ENCODE measurements at places on chromosomes 2 and 18.
A peak's percentile ranks its signal among the peaks of the same experiment; 100 is the strongest.

GRCh38 chr2:37705191-37705590 lies 33.7 kb upstream of the CDC42EP3 start:
- DNase-seq = no peak

- DNase-seq = no peak
Observed at GRCh38 chr2:239156516-239157265, 244.1 kb downstream of the HDAC4 start.

DNA sequence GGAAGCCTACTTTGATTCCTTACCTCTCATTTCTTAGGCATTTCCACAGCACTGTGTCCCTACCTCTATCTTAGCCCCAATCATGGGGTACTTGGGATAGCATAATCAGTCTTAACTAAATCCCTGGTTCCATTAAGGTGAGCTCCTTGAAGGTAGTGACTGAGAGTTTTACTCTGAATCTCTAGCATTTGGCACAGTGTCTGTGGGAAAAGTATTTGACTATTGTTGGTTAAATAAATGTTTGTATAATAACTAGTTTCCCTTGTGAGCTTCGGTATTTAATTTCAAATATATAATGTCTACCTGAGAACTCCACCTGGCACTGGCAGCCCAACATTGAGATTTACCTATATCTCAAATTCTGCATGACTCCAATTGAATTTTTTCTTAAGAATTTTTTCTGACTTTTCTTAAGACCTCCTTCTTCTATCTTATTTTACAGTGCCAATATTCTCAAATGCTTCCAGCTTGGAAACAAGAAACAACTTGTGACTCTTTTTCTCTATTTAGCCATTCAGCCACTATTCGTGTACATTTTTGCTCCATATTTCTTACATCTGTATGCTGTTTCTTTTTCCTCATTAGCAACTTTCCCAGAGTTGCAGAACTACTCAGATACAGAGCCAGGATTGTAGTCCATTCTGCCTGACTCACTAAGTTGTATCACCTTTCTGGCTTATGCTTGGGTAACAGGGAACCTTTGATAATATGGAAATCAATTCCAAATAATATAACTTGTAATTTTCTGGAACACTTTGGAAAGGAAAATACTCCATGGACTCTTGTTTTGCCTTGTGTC lies 214.0 kb upstream of the NT5C1B start:
- DNase-seq = no peak

- DNase-seq = no peak
Observed at GRCh38 chr2:128746356-128746755, 427.7 kb upstream of the HS6ST1 start.

- no peak for DNase-seq
Observed at GRCh38 chr2:199862788-199863187, 11.8 kb upstream of the FTCDNL1 start.

DNA sequence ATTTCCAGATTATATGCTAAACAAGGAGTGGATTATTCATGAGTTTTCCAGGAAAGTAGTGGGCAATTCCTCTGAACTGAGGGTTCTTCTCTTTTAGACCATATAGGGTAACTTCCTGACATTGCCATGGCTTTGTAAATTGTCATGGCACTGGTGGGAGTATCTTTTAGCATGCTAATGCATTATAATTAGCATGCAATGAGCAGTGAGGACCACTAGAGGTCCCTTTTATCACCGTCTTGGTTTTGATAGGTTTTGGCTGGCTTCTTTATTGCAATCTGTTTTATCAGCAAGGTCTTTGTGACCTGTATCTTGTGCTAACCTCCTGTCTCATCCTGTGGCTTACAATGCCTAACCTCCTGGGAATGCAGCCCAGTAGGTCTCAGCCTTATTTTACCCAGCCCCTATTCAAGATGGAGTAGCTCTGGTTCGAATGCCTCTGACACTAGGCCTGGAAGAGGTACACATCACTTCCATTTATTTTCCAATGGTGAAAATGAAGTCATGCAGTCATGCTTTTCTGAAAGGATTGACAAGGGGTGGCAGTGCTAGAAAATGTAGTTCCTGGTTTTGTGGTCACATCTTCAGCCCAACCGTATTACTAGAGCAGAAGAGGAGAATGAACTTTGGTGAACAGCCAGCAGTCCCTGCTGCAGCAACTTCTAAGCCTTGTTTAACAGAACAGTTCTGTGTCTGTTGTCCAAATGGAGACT lies 26.6 kb upstream of the ITGA4 start:
- DNase-seq = no peak

DNA sequence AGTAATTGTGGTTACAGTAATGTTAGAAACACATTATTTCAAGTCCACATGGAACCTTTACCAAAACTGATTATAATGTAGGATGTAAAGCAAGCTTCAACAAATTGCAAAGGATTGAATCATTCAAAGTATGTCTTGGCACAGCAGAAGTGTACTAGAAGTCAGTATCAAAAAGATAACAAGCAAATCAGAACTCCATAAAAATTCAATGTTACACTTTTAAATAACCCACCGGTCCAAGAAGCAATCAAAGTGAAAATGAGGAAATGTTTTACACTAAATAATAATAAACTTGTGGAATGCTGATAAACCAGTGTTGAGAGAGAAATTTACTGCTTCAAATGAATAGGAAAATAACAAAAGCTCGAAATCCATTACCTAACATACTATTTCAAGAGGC lies 47.7 kb downstream of the TTC21B start:
- no peak for DNase-seq

- no peak for DNase-seq
Observed at GRCh38 chr2:2621855-2622254, 290.8 kb upstream of the MYT1L start.

DNA sequence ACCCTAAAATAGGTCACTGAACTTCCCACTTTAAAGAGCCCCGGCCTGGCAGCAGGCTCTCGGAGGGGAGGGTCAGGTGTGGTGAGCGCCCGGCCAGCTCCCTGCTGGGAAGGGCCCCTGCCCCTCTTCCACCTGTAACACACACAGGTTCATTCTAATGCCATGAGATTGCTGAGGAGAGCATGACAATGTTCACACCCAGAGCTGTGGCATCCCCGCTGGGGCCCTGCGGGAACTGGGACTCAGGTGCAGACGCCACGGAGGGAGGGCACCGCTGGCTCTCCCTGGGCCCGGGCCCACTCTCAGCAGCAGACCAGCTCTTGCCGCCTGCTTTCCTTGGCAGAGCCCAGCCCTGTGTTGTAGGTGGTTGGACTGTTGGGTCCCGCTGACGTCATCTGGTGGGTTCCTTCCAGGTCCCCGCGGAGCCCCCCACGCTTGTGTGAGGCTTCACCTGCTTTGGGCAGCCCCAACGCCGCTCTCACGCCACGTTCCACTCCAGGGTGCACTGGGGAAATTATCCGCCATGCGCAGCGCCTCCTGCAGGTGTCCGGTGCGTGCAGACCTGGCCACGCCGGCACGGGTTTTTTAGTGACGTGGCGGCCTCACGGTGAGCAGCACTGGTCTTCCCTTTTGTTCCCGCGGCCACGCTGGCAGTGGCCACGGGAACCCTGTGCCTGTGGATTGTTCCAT lies 50.4 kb upstream of the KCNG2 start:
- no peak for DNase-seq

- no peak for DNase-seq
Observed at GRCh38 chr2:11578986-11579774, 45.3 kb downstream of the GREB1 start.

- no peak for DNase-seq
Observed at GRCh38 chr18:78621141-78621755, 358.4 kb upstream of the SALL3 start.

GRCh38 chr2:69083235-69083748 lies 70.3 kb downstream of the ANTXR1 start:
- DNase-seq = no peak

GRCh38 chr2:238947920-238948710 lies 100.2 kb downstream of the TWIST2 start:
- peak; percentile 39 for DNase-seq

DNA sequence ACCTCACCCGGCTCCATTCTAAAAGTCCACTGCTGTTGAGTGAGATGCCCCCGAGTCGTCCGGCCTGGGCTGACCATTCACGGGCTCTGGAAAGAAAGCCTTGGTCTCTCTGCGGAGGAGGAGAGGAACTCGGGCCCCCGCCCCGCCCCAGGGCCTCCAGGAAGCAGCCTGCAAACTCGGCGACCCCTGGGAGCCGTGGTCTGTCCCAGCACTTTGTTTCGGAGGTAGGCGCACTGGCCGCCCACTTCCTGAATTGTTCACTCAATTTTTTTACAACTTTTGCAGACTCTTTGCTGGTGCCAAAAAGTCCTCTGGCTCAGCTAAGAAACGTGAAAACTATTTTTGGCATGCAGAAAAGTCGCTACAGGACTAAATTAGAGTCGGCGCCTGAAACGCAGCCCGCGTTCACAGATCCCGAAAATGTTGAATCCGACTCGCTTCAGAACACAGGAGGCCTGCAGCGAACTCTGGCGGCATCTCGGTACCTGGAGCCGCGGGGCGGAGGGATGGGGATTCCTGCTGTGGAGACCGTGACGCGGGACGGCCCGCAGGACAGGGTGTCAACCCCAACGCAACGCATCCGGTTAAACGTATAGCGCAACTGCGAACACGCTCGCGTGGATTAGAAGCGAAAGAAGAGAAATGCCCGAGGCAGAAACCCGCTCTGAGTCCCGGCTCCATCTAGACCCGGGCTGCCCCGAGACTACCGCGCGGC lies 1.5 kb downstream of the PXDN start:
- peak; percentile 92 for DNase-seq

- no peak for DNase-seq
Observed at GRCh38 chr2:55090702-55091101, 40.5 kb upstream of the RTN4 start.

GRCh38 chr2:42128721-42129486 lies 40.2 kb upstream of the EML4 start:
- peak; percentile 90 for DNase-seq

DNA sequence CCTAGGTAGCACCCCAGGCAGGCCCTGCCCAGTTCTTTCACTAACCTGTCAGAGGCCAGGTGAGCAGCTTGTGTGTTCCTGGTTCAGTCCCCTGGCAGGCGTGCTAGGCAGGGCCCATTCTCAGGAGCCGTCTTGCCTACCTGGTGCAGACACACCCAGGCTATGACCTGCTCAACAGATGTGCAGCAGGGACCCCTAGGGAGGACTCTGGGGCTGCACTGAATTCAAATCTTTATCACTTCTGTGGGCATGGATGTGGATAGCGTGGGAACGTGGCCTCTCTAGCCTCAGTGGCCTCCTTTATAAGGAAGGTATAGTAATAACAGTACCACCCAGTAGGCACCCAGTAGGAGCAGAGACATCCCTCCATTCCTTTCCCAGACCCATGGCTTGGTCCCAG lies 48.4 kb downstream of the PLEKHB2 start:
- DNase-seq = no peak

- DNase-seq = no peak
Observed at GRCh38 chr2:57554348-57554747, 492.3 kb upstream of the VRK2 start.

GRCh38 chr2:12008425-12009061 lies 262.1 kb downstream of the LPIN1 start:
- no peak for DNase-seq

GRCh38 chr2:232013701-232014353 lies 52.3 kb downstream of the DIS3L2 start:
- DNase-seq = peak; percentile 94

GRCh38 chr2:20249170-20249569 lies 24.2 kb upstream of the SDC1 start:
- DNase-seq = no peak

DNA sequence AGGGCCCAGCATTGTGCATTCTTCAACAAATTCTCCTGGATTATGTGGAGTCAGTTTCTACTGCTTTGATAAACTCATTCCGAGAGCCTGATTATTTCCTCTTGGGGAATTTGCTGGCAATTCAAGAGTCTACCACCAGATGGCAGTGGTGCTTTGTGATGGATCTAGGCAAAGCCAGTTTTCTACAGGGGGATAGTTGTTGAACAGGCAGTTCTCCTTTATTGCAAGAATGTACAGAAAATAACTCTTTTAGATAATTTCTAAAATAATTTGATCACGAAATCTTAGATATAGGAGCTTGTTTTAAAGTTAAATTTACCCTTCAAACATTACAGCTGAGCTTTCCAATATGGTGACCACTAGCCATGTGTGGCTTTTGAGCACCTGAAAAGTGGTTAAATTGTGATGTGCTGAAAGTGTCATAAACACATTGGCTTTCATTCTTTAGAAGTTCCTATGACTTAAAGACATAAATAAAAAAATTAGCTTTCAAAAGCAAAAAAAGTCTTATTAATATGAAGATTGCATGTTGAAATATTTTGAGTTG lies 66.7 kb upstream of the HAAO start:
- peak; percentile 69 for DNase-seq

DNA sequence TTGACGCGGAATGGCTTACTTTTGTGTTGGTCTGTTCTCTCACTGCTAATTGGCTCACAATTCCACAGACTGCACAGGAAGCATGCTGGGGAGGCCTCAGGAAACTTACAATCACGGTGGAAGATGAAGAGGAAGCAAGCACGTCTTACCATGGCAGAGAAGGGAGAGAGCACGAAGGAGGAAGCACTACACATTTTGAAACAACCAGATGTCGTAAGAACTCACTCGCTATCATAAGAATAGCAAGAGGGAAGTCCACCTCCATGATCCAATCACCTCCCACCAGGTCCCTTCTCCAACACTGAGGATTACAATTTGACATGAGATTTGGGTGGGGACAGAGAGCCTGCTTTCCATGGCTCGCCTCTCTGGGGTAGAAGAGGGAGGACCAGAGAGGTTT lies 106.2 kb downstream of the KCNF1 start:
- no peak for DNase-seq

Data from fibroblast of skin of left quadriceps (primary cell).